Nephron progenitor cell (in vitro differentiated cells): ENCODE measurements at places on chromosomes 13 and 19.

DNA sequence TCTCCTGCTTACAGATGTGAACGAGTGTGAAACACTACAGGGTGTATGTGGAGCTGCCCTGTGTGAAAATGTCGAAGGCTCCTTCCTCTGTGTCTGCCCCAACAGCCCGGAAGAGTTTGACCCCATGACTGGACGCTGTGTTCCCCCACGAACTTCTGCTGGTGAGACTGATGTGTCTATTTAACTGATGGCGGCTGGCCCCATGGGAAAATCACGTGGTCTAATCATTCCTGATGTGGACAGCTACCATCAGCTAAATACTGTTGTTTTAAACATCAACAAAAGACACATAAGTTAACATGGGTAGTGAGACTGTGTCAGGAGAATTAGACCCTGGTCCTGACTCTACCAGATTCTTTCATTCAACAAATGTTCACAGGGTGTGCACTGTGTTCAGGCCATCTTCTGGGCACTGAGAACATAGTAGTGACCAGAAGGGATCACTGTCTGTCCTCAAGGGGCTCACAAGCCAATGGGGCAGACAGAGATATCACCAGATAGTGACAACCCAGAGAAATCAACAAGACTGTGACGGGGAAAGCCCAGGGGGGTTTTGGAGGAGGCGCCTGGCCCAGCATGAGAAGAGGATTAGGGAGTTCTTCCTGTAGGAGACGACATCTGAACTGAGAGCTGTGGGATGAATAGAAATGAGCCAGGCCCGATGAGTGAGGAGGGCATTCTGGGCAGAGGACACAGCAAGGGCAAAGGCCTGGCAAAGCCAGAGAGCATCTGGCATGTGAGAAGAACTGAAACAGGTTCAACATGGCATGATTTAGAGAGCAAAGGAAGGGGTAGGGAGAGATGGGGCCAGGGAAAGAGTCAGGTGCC lies 18.4 kb downstream of the LTBP4 start:
- no peak for DNase-seq

- DNase-seq = no peak
Measured at GRCh38 chr13:113394339-113394640, 30.4 kb upstream of the GRTP1 start.

DNA sequence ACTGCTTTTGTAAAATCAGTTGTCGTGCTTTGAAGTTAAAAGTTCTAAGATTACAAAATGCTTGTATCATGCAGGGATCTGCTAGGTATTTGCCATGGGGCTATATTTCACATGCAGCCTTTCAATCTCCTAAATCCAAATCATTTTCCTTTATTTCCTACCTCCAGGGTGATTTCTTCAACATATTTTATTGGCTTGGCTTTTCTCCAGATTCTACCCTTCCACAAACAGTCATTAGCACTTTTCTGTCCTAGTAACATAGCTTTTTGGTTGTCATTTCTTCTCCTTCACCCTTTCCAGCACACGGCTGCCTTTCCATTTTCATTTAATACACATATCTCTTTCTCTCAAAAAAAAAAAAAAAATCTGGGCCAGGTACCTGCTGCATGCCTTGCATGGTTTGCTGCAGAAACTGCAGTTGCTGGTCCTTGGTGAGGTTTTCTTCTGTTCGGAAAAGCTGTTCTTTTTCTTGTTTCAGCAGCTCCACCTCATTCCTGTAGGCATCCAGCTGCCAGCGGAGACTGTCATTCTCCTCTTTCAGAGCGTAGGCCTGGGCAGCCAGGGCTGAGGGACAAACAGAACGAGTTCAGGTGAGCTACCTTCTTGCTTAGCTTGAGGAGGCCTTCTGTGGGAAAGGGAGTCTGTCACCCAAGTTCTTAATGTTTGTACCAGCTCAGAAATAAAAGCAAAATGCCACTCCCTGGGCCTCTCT lies 274.7 kb downstream of the DNAJC15 start:
- DNase-seq = no peak

- peak; percentile 91 for DNase-seq
Measured at GRCh38 chr19:10543420-10544241, at the start of gene ATG4D. Gene ATG4D (plus strand): TSS chr19:10543904. CDS start chr19:10544091, 187 bp downstream.

DNA sequence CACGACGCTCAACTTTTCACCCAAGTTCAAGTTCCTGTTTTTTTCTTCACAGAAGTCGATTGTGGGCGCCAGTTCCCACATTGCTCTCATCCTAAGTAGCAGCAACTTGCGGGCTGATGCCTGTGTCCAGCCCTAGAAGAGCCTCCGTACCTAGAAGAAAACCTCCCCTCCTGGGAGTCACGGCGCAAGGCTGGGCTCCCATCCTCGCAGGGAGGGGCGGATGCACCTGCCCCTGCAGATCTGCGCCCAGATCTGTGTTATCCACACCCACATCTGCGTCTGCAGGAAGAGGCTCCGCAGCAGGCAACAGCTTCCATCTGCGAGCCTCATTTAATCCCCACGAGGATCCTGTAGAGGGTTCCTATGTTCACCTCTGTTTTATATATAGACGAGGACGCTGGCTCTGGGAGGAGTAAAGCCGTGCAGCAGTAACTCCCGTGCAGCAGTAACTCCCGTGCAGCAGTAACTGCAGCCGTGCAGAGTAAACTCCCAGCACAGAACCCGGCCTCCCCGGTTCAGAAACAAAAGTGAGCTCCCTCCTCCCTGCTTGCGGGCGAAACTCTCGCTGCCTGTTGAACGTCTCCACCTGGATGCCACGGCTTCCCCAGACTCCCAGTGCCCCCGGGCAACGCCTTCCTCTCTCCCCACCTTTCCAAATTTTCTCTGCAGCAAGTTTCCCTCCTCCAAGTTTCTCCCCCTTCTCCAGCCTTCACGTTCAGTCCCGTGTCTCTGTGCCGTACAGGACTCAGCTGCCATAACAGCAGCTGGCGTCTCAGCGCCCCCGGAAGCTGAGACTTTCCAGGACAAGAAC lies 23.5 kb upstream of the LAIR1 start:
- DNase-seq = peak; percentile 2

GRCh38 chr13:91308299-91308698 lies 39.2 kb upstream of the MIR17HG start:
- DNase-seq = no peak

DNA sequence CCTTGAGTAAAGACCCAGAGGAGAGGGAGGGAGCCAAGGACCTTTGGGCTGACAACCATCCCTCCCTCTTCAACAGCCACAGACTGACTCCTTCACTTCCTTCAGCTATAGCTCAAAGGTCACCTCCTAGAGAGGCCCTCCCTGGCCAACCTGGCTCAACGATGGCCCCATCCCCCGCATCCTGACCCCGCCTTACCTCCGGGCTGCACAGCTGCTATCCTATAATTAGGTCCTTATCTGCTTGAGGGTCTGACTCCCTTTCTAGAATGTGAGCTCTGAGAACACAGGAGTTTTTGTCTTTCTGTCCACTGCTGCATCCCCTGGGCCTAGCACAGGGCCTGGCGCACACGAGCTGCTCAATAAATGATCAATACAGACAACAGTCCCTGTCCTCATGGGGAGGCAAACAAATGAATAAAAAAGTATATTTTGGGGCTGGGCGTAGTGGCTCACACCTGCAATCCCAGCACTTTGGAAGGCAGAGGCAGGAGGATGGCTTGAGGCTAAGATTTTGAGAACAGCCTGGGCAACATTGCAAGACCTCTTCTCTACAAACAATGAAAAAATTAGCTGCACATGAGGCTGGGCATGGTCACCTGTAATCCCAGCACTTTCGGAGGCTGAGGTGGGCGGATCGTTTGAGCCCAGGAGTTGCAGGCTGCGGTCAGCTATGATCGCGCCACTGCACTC lies 6.6 kb upstream of the LGALS4 start:
- DNase-seq = no peak

DNA sequence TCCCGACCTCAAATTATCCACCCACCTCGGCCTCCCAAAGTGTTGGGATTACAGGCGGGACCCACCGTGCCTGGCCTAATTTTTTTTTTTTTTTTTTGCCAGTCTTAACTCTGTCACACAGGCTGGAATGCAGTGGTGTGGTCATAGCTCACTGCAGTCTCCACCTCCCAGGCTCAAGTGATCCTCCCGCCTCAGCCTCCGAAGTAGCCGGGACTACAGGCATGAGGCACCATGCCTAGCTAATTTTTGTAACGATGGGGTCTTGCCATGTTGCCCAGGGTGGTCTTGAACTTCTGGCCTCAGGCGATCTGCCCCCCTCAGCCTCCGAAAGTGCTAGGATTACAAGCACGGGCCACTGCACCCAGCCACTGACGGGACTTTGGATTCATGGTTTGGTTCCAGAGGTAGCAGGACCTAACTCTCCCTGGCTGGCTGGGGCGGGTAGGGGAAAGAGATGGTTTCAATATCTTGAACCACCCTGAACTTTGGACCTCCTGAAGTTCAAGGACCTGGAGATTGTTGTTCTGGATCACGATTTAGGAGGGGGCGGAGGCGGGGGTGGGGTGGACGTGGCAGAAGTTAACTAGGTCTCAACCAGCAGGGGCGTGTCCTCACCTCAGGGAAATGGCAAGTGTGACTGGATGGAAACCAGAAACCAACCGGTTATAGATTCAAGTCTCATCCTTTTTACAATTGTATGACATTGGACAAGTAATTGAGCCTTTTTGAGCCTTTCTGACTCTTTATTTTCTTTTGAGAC lies 40.8 kb downstream of the IER2 start:
- no peak for DNase-seq

GRCh38 chr19:55474269-55475265 lies 1.9 kb upstream of the ZNF628 start:
- DNase-seq = no peak

- no peak for DNase-seq
Measured at GRCh38 chr13:97148894-97149293, 73.2 kb upstream of the MBNL2 start.

- DNase-seq = no peak
Measured at GRCh38 chr19:16272945-16273344, 51.7 kb upstream of the KLF2 start.

DNA sequence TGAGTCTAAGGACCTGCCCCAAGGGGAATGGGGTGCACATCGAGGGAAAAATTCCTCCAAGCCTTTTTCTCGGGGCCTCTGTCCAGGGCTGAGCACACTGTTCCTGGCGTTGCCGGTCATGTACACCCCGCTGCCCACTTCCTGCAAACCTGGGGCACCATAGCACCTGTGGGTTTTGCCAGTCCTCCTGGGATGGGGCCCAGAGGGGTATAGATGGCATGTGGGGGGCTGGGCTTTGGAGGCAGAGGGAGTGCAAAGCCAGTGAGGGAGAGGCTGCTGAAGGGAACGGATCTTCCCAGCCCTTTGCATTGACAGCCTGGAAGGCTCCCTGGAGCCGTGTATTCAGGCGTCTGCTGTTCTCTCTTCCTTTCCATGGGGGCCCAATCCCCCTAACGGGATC lies 187.3 kb downstream of the ZNF536 start:
- DNase-seq = no peak

GRCh38 chr19:13154241-13154778 lies 4.1 kb downstream of the IER2 start:
- peak; percentile 46 for DNase-seq
